Pancreas (tissue), 10 donors: ENCODE measurements at places on chromosomes 7 and 10. TPM values are rescaled to one million over a fixed set of nuclear protein-coding genes. Genes with fewer than 3 reads are reported as not detected.

DNA sequence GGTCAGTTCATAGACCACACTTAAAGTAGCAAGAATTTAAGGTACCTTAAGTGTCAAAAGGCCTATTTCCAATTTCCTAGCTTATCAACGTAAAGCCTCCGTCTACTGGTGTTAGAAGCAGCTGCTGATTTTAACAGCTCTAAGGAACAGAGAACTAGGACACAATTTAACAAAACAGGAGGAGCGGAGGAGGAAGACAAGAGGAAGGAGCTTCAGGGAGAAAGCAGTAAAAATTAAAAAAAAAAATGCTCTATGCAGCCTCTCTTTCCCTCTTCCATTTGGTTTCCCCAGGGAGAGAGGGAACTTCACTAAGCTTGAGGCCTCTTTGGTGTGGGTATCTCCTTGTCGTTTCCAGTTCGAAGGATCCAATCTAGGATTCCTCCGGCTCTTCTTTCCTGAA is 22.7 kb downstream of the ARHGAP21 start:
- no peak for DNase-seq

GRCh38 chr10:91444211-91445182 is 34.4 kb downstream of the HECTD2 start:
- DNase-seq = no peak

The TFPI2 gene
- 13.0 TPM for total RNA-seq

The PRTFDC1 gene
- total RNA-seq = 2.5 TPM

DNA sequence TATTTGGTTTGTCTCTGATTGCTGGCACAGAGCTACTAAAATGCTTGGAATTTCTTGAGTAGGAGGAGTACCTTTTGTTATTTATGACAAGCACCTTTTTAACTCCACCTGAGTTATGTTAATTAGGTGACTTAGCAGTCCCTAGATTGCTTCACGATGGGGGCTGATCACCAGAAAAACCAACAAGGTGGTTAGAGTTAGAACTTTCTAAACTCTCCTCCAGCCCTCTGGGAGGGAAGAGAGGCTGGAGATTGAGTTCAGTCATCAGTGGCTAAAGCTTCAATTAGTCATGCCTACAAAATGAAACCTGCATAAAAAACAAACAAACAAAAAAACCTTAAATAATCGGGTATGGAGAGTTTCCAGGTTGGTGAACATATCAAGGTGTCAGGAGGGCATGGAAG is 23.6 kb upstream of the ING3 start:
- no peak for DNase-seq

The RSPH10B2 gene
- total RNA-seq = not detected

- no peak for DNase-seq
Observed at GRCh38 chr7:128800567-128800966, 8.8 kb downstream of the CCDC136 start.

The INSYN2A gene
- total RNA-seq = 0.09 TPM

The NKX2-3 gene
- total RNA-seq = 0.43 TPM

- no peak for DNase-seq
Observed at GRCh38 chr7:23618241-23618640, 21.1 kb downstream of the CCDC126 start.

DNA sequence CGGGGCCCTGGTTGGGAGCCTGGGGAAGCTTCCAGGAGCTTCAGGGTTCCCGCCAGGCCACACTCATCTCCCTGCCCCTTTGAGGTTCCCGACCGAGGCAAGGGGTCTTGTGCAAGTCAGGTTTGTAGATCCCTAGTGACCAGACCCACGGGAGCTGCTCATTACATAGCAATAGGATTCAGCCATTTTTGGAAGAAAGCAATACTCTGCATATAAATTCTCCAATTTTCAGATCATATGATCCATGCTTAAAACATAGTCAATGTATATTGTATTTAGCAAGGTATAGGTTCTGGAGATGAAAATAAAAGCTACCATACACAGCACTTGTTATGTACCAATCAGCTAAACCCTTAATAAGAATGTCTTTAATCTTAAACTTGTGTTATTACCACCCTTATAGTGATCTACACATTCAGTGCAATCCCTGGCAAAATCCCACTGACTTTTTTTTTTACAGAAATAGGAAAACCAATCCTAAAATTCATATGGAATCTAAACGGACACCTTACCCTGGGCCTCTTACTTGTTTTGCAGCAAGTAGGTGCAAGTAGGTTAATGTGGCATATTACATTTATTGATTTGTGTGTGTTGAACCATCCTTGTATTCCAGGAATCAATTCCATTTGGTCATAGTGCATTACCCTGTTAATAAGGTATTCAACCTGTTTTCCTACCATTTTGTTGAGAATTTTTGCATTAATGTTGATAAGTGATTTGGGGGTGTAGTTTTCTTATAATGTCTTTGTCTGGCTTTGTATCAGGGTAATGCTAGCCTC is 13.8 kb upstream of the FKBP9 start:
- DNase-seq = no peak

The ZNF25 gene
- 3.9 TPM for total RNA-seq

- DNase-seq = peak; percentile 49
Observed at GRCh38 chr10:80477-81105, 31.5 kb upstream of the TUBB8 start.

The TMEM196 gene
- total RNA-seq = 0.20 TPM

DNA sequence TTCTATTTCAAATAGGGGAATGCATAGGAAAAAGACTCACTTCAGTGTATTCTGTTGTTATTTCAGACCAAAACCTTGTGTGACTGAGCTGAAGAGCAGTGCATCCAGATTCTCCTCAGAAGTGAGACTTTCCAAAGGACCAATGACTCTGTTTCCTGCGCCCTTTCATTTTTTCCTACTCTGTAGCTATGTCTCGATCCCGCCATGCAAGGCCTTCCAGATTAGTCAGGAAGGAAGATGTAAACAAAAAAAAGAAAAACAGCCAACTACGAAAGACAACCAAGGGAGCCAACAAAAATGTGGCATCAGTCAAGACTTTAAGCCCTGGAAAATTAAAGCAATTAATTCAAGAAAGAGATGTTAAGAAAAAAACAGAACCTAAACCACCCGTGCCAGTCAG is 12.0 kb downstream of the TET1 start:
- no peak for DNase-seq

The IFIT1B gene
- total RNA-seq = not detected

- DNase-seq = no peak
Observed at GRCh38 chr10:53122281-53122680, 349.7 kb upstream of the MBL2 start.

The SLC16A12 gene
- 31.5 TPM for total RNA-seq

GRCh38 chr10:114714281-114714741 is 56.2 kb upstream of the ABLIM1 start:
- DNase-seq = no peak

GRCh38 chr10:34585422-34586112 is 229.5 kb downstream of the PARD3 start:
- no peak for DNase-seq

GRCh38 chr10:26468700-26469099 is 30.6 kb downstream of the APBB1IP start:
- no peak for DNase-seq

DNA sequence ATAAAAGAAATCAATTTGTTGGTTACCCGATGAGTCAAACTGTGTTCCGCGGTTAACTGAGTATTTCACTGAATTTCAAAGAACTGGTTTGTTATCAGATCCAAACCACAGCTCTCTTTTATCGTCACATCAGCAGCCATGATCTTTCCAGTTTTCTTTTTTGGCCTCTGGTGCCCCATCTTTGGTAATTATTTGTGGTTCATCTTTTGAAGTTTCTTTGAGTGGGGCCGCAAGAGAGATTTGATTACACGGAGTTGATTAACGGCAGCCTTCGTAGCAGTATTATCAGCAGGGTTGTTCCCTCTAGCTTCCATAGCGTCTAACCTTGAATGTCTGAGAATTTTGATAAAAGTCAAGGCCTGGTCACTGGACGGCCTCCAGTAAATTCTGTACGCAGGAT is 154.9 kb upstream of the TNRC18 start:
- no peak for DNase-seq

DNA sequence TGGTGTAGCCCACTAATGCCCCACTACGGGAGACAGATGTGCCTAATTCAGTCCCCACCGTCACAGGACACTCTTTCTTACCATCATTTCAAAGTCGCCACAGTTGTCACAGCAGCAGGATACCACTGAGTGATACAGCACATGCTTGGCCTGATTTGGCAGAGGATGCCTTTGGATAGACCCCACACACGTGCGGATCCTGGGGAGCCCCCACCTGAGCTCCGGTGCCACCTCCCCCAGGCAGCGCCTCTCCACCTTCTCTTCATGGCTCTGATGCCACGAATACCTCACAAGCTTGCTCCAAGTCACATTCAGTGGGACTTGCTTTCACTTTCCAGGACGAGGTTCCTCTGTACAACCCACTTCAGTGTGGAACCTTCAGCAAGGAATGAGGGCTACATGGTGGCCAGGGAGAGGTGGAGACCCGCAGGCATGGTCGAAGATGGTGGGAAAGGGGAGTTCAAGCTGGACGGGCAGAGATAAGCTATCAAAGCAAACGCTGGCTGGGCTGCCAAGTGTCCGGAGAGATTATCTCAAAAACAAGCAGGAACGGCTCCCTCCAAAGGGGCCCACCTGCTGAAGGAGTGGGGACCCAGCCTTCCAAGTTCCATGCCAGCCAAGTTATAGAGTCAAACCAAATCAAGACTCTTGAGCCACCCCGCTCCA is 107.4 kb downstream of the ZRANB1 start:
- DNase-seq = peak; percentile 41

DNA sequence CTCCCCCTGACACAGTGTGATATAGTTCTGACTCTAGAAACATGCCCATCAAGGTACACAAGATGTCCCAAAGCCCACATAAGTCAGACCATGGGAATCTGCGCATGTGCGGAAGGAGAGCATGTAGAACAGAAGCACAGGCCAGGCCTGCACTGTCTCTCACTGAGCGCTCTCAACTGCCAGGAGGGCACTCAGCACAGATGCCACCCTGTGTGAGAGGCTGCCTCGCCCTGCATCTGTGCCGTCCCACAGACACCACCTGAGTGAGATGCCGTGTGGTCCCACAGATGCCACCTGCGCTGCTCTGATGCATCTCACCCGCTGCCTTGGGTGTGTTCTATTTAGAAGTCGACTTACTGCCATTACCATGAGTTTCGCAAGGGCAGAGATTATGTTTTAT is 98.4 kb downstream of the VOPP1 start:
- no peak for DNase-seq

DNA sequence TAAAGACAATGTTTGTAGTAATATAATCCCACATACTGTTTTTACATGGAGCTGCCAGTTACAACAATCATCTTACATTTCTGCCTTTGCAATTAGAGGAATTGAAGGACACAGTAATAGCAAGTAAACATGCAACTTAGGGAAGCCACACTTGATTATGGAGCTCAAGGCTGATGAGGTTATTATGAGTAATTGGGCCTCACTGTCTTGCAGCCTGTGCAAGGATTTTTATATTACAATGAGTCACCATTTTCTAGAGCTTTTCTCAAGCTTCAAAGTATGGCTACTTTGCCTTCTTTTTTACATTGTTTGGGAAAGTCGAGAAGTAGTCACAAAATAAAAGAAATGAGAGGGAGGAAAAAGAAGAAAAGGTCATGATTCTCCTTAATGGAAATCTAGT is 226.4 kb downstream of the KIAA1217 start:
- no peak for DNase-seq

- DNase-seq = no peak
Observed at GRCh38 chr7:129376076-129376777, 58.0 kb upstream of the STRIP2 start.

The STK31 gene
- 0.72 TPM for total RNA-seq

- DNase-seq = no peak
Observed at GRCh38 chr7:99497766-99498545, 2.1 kb downstream of the ZNF394 start.

DNA sequence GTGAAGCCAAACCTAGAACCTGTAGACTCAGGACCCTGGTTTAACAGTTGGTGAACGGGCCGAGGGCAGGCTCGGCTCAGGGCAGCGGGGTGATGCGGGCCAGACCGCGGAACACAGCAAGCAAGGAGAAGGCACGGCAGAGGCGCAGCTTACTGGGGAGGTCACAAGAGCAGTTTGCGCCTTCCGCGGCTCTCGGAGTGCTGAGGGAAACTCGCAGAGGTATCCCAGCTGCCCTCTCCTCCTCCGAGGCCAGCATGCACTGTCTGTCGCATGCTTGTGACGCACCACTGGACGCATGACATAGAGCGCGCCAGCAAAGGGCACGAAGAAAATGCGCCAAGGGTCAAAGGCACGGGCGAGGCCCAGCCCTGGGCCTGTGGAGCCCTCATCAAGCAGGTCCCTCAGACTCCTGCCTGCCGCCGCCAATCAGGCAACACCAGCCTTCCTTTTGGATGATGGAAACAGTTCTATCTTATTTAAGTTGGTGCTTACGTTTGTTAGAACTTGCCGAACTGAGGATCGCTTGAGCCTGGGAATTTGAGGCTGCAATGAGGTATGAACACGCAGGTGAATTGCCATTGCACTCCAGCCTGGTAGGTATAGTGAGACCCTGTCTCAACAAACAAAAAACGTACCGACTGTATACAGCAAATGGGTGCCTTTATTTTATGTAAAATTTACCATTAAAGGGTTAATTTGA is 574.3 kb upstream of the GHITM start:
- DNase-seq = no peak

The HMX2 gene
- not detected for total RNA-seq

GRCh38 chr7:151697942-151698341 is 178.2 kb upstream of the RHEB start:
- no peak for DNase-seq

DNA sequence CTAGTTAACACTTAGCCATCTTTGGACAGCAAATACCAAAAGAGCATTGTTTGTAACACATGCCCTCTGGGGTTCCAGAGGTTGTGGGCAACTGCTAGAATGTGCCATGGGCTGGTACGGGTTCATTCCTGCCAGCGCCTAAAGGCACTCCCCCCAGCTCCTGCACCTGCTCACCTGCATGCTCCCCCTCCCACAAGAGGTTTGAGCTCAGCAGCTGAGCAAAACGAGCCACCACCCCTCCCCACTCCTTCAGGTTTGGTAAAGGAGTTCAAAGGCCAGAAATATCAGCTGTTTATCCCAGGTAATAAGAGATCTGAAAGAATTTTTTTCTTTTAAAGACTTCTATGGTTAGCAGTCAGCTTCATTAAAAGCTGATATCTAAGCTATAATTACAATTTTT is 53.5 kb downstream of the HTR7 start:
- no peak for DNase-seq

DNA sequence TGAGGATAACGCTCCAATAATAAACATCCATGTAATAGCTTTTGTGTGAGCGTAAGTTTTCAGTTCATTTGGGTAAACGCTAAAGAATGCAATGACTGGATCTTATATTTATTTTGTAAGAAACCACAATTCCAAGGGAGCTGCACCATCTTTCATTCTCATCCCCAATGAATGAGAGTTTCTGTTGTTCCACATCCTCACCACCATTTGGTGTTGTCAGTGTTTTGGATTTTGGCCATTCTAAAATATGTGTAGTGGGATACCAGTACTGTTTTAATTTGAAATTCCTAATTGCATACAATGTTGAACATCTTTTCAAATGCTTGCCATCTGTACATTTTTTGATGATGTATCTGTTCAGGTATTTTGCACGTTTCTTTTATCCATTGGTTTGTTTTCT is 50.9 kb upstream of the SEMA3D start:
- no peak for DNase-seq
